ENCODE measurements at places on chromosomes 2 and 18.

DNA sequence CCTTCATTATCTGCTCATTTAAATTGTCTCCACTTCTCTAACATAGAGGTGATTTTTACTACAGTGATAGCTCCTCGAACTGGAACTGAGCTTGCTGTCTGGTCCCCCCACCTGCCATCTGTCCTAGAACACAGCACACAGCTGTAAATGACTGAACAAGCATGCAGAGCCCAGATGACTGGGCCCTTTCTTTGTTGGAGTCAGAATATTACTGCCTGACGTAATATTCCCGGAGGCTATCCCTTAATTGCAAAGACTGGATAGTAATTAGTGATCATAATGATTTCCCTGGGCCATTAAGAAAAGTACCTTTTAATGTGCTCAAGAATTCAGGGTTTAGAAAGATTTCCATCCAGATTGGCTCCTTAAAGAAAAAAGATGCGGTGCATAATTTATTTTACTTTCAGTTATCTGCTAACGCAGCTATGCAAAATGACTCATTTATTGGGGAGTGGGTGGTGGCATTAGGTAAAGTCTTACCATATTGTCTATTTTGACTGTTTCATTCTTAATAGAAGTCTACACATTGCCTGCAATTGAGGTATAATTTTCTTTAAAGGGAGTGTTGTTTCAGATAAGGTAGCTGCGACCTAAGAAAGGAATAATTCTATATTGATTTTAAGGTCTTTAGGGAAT lies 84.4 kb downstream of the MAP4K4 start:
- no peak for DNase-seq

- DNase-seq: no peak
Measured at GRCh38 chr2:193072647-193073046, 877.9 kb upstream of the TMEFF2 start.

GRCh38 chr2:45892425-45892745 lies 240.9 kb downstream of the PRKCE start:
- no peak for DNase-seq

DNA sequence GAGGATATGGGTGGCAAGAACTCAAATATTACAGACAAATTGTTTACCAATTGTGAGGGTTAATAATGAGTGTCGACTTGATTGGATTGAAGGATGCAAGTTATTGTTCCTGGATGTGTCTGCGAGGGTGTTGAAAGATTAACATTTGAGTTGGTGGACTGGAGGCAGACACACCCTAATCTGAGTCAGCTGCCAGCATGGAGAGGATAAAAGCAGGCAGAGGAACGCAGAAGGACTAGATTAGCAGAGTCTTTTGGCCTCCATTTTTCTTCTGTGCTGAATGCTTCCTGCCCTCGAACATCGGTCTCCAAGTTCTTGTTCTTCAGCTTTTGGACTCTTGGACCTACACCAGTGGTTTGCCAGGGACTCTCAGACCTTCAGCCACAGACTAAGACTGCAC lies 1503.7 kb downstream of the LRP1B start:
- no peak for DNase-seq

- no peak for DNase-seq
Measured at GRCh38 chr18:79598633-79599175, 80.9 kb upstream of the CTDP1 start.
